ENCODE measurements at places on chromosomes 16 and 17. TPM values are rescaled to one million over a fixed set of nuclear protein-coding genes. Genes with fewer than 3 reads are reported as not detected.

The CA10 gene
- total RNA-seq: not detected

GRCh38 chr16:75377729-75378386 is 55.4 kb downstream of the CFDP1 start:
- DNase-seq: no peak

DNA sequence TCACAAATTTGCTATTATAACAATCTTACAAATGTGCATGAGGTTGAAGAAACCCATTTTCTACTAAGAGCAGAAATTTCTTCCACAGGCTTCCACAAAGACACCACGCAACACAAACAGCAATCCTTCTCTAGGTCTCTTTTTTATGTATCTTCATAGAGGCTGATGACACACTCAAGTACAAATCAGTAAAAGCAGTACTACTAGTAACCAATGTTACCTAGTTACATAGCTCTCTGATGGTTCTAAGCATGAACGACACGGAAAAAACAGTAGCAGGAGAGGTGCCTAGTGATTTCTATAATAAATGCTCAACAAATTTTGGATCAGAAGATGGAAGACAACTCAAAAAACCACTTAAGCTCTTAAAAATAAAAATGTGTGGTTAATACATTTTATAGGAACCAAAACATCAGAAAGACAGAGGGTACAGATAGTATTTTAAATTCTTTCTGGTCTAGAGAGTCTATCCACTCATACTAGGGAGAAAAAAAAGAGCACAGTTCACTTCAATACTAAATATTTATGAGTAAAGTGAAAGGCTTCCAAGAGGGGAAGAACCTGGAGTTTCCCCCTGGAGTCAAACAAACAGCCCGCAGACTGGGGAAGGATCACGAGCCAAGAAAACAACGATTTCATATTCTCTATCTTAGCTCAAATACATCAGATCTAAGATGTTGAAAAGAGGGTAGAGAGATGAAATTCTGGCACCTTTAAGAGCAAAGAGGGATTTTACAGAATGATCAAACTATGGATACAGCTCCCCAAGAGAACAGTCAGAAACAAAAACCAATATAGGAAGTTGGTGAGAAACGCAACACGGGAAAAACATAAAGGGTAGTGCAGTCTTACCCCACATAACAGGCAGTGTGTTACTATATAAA is 40.2 kb downstream of the SMG6 start:
- no peak for DNase-seq

DNA sequence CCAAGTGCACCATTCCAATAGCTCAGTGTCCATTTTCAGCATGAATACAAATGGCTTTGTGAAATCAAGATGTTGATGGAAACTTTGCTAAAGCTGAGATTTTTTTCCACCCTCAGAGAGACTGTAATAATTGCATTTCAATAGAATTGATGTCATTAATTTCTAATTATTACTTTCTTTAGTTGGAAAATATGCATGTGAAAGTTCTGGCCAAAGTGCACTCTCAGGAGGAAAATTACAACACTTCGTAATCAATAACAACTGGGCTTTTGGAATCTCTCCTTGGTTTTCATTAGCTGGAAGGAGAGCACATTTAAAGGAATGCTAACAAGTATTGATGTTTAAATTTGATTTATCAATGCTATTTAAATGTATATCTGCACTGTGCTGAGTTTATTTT is 529.5 kb upstream of the CDH8 start:
- DNase-seq: no peak

DNA sequence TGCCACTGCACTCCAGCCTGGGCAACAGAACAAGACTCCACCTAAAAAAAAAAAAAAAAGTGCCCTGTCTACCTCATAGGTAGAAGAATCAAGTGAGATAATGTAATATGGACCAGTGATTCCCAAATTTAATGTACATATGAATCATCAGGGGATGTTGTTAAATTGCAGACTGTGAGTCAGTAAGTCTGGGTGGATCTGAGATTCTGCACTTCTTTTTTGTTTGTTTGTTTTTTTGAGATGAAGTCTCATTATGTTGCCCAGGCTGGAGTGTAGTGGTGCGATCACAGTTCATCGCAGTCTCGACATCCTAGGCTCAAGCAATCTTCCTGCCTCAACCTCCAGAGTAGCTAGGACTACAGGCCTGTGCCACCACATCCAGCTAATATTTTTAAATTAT is 31.6 kb downstream of the HOXB1 start:
- no peak for DNase-seq

Data from HepG2 (cell line).